ENCODE measurements at places on chromosomes 16 and 17.

GRCh38 chr17:36736201-36737156 is 135.1 kb downstream of the MRM1 start:
- no peak overlapping the region for H3K4me3 ChIP-seq

- H3K4me1 ChIP-seq: no peaks in the 10 kb centered on the region
- H3K27me3 ChIP-seq: no peaks in the 10 kb centered on the region
These were observed 11.5 kb downstream of the FLII start for GRCh38 chr17:18246880-18247612.

- H3K27ac ChIP-seq: no peak overlapping the region
- H3K36me3 ChIP-seq: no peaks in the 10 kb centered on the region
- H3K27me3 ChIP-seq: no peaks in the 10 kb centered on the region
- H3K4me1 ChIP-seq: peaks cover 6% of the 10 kb centered on the region
These were observed 26.3 kb upstream of the OR4D1 start for GRCh38 chr17:58121925-58122324.

GRCh38 chr17:56451629-56452028 is 141.9 kb upstream of the NOG start:
- no peaks in the 10 kb centered on the region for H3K36me3 ChIP-seq
- H3K4me1 ChIP-seq: no peaks in the 10 kb centered on the region
- no peak overlapping the region for H3K27ac ChIP-seq
- no peak for DNase-seq
- H3K27me3 ChIP-seq: peaks cover 17% of the 10 kb centered on the region
- no peak overlapping the region for H3K4me3 ChIP-seq

DNA sequence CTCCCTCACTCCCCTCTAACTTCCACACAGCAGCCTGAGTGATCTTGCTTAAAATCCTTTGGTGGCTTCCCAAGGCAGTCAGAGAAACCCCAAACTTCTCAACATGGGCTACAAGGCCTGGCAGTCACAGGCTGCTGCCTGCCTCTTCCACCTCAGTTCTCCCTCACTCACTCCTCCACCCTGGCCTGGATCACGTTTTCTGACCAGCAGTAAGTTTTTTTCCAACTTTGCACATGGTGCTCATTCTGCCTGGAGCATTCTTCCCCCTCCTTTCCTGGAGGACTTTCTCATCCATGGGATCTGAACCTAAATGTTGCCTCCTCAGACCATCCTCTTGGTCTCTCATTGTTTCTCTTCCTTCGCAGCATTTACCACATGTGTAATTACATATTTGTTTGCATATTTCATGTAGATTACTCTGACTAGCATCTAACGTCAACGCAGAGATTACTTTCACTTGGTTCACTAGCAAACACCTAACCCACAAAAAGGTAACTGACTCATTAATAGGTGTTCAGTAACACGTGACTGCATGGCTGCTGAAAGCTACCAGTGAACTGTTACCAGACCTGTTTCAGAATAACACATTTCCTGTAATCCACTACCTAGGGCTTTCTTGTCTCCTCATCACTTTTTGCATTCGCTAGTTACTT is 17.1 kb downstream of the GNA13 start:
- H3K36me3 ChIP-seq: peaks cover 30% of the 10 kb centered on the region
- H3K27me3 ChIP-seq: no peaks in the 10 kb centered on the region
- DNase-seq: peak; percentile 65
- peak overlapping the region; percentile 87 for H3K27ac ChIP-seq
- peaks cover 81% of the 10 kb centered on the region for H3K4me1 ChIP-seq

GRCh38 chr17:5241861-5242671 is 7.4 kb upstream of the SCIMP start:
- H3K27ac ChIP-seq: peak overlapping the region; percentile 84
- no peaks in the 10 kb centered on the region for H3K27me3 ChIP-seq
- H3K4me1 ChIP-seq: peaks cover 26% of the 10 kb centered on the region
- DNase-seq: peak; percentile 12

- no peaks in the 10 kb centered on the region for H3K4me1 ChIP-seq
- no peak for DNase-seq
- H3K27ac ChIP-seq: no peak overlapping the region
- H3K36me3 ChIP-seq: no peaks in the 10 kb centered on the region
These were observed 250.3 kb downstream of the ZFHX3 start for GRCh38 chr16:72797621-72798020.

GRCh38 chr16:87608400-87608985 is 6.2 kb downstream of the JPH3 start:
- H3K27me3 ChIP-seq: peaks cover 41% of the 10 kb centered on the region
- no peaks in the 10 kb centered on the region for H3K36me3 ChIP-seq
- no peak overlapping the region for H3K27ac ChIP-seq
- no peak overlapping the region for H3K4me3 ChIP-seq
- H3K4me1 ChIP-seq: peaks cover 4% of the 10 kb centered on the region

GRCh38 chr17:17032131-17032692 is 10.0 kb upstream of the MPRIP start:
- no peak for DNase-seq
- H3K4me1 ChIP-seq: no peaks in the 10 kb centered on the region
- H3K27me3 ChIP-seq: no peaks in the 10 kb centered on the region
- H3K36me3 ChIP-seq: no peaks in the 10 kb centered on the region

DNA sequence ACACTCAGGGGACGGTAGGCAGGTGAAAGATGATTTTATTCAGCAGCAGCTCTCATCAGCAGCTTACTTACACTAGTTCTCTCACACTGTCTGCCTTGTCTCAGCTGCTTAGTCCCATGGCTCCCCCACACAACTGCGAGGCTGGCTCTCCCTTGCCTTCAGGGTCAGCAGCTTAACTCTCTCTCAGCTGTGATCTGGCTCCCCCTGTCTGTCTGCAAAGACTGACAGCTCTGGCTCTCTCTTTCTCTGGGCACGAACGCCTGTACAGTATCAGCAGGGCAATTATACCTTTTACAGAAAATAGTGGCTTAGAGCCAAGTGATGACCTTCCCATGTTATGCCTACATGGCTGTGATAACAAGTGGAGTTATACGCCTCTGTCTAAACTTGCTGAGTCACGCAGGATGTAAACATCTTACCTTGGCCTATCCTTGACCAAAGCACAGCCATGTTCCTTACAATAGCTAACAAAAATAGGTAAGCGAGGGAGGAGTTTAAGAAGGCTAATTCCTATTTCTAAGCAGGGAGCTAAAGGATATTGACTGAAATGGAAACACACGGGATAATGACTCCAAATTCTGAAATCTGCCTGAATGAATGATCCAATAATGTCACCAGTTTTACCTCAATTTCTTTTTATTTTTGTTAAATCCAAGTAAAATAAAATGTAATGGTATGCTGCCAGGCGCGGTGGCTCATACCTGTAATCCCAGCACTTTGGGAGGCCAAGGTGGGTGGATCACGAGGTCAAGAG is 1.1 kb upstream of the NDUFAB1 start:
- peak; percentile 38 for DNase-seq
- H3K36me3 ChIP-seq: peaks cover 6% of the 10 kb centered on the region
- H3K4me3 ChIP-seq: peak overlapping the region; percentile 23
- H3K4me1 ChIP-seq: peaks cover 28% of the 10 kb centered on the region

- no peak overlapping the region for H3K4me3 ChIP-seq
- H3K36me3 ChIP-seq: no peaks in the 10 kb centered on the region
- H3K27ac ChIP-seq: no peak overlapping the region
- no peak for DNase-seq
These were observed 11.7 kb downstream of the C1QTNF1 start for GRCh38 chr17:79035686-79036085.

DNA sequence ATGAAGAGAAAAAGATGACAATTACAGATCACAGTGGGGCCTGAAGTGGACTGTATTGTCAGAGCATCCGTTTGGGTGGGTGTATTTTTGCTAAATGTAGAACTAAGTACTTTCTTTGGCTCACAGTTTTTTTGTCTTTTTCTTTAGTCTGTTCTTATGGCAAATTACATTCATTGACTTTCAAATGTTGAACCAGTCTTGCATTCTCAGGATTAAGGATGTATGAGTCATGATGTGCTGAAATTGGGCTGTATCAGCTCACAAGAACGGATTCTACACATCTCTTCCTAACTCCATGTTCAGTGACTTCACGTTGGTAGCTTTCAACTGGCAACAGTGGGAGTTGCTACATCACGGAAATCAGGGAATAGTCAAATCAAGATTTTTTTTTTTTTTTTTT is 66.5 kb downstream of the TEX2 start:
- DNase-seq: no peak
- no peak overlapping the region for H3K4me3 ChIP-seq
- H3K4me1 ChIP-seq: peaks cover 22% of the 10 kb centered on the region
- no peaks in the 10 kb centered on the region for H3K27me3 ChIP-seq

- H3K36me3 ChIP-seq: peaks cover 2% of the 10 kb centered on the region
- no peaks in the 10 kb centered on the region for H3K27me3 ChIP-seq
- no peak overlapping the region for H3K27ac ChIP-seq
- no peak for DNase-seq
These were observed 253.4 kb downstream of the SNX29 start for GRCh38 chr16:12229759-12230594.

DNA sequence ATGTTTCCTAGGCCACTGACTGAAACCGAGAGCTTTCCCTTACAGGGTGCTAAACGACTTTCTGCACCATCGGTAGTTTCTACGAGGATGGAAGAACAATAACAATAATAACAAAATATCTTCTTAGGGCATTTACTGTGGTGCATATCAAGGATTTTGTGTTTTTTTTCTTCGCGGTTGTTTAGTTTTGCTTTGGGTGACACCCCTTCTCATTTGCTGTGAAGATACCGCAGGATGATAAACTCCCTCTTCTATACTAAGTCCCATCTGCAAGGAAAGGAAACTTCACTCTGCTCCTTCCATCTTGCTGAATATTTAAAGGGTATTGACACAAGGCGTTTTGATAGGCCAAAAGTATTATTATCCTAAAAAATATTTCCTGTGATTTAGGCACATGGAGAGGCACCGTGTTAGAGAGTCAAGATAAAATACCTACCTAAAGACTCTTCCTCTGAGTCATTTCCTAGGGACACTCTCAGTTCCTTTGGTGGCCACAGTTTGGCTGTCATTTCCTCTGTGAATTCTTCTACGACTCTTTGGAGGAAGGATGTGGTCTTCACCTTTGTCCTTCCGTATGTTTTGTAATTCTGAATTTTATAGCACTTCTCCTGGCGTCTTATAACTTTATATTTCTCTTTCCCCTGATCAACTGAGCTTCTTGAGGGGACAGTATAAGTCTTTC is 318.8 kb downstream of the CDH13 start:
- no peak overlapping the region for H3K4me3 ChIP-seq
- H3K4me1 ChIP-seq: peaks cover 6% of the 10 kb centered on the region
- DNase-seq: no peak
- H3K27me3 ChIP-seq: no peaks in the 10 kb centered on the region
- no peak overlapping the region for H3K27ac ChIP-seq

DNA sequence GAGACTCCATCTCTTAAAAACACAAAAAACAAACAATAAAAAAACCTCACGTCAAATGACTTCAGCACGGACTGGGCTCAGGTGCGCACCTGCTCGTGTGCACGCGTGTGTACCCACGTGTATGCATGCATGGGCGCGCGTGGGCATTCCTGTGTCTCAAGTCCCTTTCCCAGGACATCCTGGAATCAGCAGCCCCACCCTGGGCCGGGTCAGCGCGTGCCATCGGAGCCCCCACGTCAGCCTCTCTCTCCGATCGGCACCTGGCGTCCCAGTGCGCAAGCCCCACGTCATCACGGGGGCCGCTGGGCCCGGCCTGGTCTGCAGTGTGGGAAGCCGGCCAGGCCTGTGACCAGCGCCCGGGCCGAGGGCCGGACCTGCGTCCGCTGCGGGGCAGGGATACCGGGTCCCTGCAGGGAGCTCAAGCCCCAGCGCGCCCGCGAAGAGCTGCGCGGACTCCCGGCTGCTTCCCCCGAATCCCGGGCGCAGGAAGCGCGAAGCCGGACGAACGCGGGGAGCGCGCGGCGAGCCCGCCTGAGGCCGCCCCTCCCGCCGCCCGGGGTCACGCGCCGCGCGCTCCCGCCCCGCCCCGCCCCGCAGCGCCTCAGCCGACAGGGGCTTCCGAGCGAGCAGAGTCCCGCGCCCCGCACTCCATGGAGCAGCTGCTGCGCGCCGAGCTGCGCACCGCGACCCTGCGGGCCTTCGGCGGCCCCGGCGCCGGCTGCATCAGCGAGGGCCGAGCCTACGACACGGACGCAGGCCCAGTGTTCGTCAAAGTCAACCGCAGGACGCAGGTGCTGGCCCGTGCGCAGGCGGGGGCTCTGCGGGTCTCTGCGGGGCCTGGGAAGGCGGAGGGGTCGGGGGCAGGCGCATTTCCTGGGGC is at the start of gene FN3K:
TSS of gene FN3K (plus strand) at position 629 of the 880 bp plus-strand sequence. CDS start at position 651, 22 bp downstream.
- no peaks in the 10 kb centered on the region for H3K27me3 ChIP-seq
- H3K36me3 ChIP-seq: peaks cover 18% of the 10 kb centered on the region
- DNase-seq: peak; percentile 42
- no peaks in the 10 kb centered on the region for H3K4me1 ChIP-seq

DNA sequence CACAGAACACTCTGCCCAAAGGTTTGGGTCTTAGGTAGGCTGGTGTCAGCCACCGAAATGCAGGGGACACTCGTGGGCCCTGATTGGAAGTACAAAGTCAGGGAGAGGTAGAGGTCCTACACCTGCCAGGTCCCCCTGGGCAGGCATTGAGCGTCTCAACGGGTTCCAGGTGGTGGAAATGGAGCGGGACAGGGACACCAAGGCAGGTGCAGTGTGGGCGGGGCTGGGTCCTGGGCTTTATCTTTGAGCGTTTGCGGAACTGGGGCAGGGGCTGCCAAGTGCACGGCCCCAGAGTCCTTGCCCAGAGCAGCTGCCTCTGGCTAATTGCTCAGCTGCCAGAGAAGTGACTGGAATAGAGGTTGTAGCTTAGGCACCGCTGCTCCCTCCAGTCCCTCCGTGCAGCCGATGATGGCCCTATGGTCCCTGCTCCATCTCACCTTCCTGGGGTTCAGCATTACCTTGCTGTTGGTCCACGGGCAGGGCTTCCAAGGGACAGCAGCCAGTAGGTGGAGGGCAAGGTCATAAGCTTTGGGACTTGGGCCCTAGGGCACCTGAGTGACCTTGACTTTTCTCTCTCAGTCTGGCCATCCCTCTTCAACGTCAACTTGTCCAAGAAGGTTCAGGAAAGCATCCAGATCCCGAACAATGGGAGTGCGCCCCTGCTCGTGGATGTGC is at the start of gene ZACN:
TSS of gene ZACN (plus strand) at position 323 of the 675 bp plus-strand sequence. CDS start at position 406, 83 bp downstream.
- H3K27ac ChIP-seq: no peak within 1 kb of the TSS
- peaks cover 4% of the 10 kb centered on the region for H3K36me3 ChIP-seq
- H3K4me1 ChIP-seq: peaks cover 36% of the 10 kb centered on the region
- H3K4me3 ChIP-seq: no peak within 1 kb of the TSS

- H3K4me1 ChIP-seq: peaks cover 21% of the 10 kb centered on the region
- H3K27ac ChIP-seq: no peak overlapping the region
These were observed 4.3 kb upstream of the PITPNC1 start for GRCh38 chr17:67372751-67373150.

- no peaks in the 10 kb centered on the region for H3K36me3 ChIP-seq
- H3K4me3 ChIP-seq: no peak overlapping the region
- H3K27ac ChIP-seq: no peak overlapping the region
- DNase-seq: peak; percentile 45
- no peaks in the 10 kb centered on the region for H3K27me3 ChIP-seq
These were observed 4.6 kb upstream of the DRC7 start for GRCh38 chr16:57689762-57690558.

- H3K4me1 ChIP-seq: no peaks in the 10 kb centered on the region
- H3K27ac ChIP-seq: no peak overlapping the region
- DNase-seq: no peak
- no peak overlapping the region for H3K4me3 ChIP-seq
- no peaks in the 10 kb centered on the region for H3K27me3 ChIP-seq
- no peaks in the 10 kb centered on the region for H3K36me3 ChIP-seq
These were observed 107.9 kb upstream of the EEF2KMT start for GRCh38 chr16:5205361-5206040.

GRCh38 chr17:38982858-38983746 is 15.9 kb upstream of the FBXO47 start:
- peak; percentile 50 for DNase-seq
- peaks cover 3% of the 10 kb centered on the region for H3K4me1 ChIP-seq
- no peaks in the 10 kb centered on the region for H3K36me3 ChIP-seq
- H3K4me3 ChIP-seq: no peak overlapping the region
